ENCODE measurements at places on chromosomes 4 and X. TPM values are rescaled to one million over a fixed set of nuclear protein-coding genes. Genes with fewer than 3 reads are reported as not detected.
A peak's percentile ranks its signal among the peaks of the same experiment; 100 is the strongest.

DNA sequence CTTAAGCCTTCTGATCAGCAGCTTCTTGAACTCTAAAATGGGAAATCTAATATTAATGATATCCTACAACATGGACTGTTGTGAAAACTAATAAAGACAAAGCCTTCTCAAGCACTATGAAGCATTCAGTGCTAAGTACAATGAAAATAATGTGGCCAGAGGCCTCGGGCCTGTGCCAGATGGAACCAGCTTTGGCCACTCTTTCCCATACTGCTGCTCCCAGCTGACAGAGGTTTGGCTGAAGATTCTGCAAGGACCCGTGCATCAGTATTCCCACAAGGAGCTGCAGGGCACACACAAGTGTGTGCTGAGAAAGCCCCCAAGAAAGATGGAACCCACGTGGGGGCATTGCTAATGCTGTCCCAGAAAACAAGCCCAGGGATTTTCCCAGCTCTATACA, 60.5 kb upstream of the RPL34 start:
- no peak for DNase-seq

The TDO2 gene
- 14.4 TPM for total RNA-seq

The SORCS2 gene
- total RNA-seq: 0.17 TPM

- peak; percentile 21 for DNase-seq
Measured at GRCh38 chr4:41678086-41678816, 70.3 kb downstream of the PHOX2B start.

- no peak for DNase-seq
Measured at GRCh38 chr4:166808380-166808779, 425.9 kb downstream of the SPOCK3 start.

The PABPC1L2A gene
- total RNA-seq: not detected

The GPR119 gene
- not detected for total RNA-seq

The RPS6KA6 gene
- total RNA-seq: 3.3 TPM

DNA sequence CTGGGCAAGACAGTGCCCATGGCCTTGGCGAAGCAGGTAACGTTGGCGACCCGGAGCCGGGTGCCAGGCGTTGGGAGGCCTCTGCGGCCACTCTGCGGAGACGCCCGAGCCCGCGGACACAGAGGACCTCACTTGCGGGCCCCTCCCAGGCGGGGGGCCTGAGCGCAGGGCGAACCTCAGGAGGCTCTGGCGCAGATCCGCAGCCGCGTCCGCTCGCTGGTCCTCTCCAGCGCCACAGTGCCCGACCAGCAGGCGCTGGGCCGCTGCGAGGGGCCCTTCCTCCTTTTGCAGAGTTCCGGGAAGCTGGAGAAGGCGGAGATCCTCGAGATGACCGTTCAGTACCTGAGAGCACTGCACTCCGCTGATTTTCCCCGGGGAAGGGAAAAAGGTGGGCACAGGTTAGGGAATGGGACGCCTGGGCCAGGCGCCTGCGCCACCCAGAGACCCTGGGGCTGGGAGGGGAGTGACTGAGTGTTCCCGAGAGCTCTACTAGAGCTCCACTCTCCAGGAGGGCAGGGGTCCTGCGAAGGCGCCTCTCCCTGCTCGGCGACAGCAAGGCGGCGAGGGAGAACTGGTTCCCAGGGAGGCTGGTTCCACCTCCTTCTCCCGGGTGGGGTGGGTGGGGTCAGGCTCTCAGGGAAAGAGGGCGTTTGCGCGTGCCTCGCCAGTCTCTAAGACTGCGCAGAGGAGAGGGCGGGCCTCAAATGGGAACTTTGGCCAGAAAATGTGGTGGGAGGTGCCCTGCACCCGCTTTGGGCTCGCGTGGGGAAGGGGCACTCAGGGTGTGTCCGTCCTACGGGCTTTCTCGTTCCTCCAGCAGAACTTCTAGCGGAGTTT, 1.4 kb downstream of the HELT start:
- DNase-seq: no peak

The TCEAL7 gene
- total RNA-seq: 32.5 TPM

DNA sequence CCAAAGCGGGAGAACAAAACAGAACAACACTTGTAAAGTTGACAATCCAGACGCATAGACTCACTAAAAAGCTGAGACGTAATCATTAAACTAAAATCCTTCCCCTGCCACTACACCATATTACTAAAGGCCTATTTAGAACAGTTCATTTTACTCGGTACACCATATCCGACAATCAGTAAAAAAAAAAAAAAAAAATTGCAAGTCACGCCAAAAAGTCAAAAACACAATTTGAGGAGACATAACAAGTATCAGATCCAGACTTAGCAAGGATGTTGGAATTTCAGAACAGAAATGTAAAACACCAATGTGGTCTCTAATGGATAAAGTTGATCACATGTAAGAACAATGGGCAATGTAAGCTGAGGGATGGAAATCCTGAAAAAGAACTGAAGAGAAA, 1899.4 kb downstream of the STIM2 start:
- DNase-seq: no peak

DNA sequence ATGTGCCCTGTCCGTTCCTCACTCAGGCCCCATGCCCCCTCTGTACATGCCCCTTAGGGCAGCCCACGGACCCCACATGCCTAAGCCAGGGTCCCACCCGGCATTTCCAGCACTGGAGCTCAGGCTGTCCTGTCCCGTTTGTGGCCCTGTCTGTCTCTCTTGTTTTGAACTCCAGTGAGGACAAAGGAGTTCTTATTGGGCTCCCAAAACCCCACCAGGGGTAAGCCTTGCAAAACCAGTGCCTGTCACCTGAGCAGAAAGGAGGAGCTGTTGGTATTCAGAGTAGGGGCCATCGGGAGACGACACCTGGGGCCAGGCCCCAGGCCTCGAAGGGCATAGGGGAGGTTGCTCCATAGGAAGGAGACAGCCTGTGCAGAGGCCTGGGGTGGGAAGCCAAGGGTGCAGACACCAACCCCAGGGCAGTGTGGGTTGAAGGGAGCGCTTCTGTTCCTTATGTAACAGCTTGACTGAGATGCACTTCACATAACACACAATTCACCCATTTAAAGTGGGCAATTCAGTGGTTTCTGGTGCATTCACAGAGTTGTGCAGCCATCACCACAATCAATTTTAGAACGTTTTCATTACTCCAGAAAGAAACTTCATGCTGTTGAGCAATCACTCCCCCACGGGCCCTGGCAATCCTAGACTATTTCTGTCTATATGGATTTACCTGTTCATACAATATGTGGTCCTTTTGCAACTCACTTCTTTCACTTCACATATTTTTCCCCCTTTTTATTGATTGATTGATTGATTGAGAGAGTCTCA, 31.7 kb downstream of the MAN2B2 start:
- no peak for DNase-seq

DNA sequence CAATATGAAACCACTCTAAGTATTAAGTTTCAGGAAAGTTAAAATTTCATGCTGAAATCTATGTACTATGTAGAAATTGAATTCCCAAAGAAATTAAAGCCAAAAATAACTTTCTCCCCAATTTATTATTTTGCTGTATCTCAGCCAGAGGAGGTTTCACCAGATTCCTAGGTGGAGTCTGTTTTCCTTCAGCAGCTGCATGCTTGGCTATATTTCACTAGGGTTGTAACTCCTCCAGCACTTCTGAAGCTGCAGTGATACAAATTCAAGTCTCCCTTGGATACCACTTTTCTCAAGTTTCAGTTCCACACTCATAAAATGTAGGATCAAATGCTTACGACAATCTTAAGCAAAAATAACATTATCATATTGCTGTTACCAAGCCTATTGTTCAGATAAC, 41.2 kb upstream of the ZC4H2 start:
- DNase-seq: no peak

DNA sequence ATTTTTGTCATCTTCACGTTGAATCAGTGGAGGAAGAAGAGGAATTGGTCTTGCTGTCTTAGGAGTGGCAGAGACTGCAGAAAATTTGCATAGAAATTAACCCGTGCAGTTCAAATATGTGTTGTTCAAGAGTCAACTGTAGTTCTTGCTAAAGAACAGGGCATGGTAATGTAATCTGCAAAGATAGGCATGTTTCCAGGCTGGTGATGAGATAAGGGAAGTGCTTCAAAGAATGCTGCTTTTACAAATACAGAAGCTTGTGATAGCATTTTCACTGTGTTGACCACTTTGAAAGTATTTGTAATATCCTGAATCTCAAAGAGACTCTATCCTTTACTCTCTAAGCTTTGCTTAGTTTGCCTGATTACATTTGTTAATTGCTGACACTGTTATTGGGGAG, 60.1 kb downstream of the PRRG1 start:
- DNase-seq: peak; percentile 2

GRCh38 chr4:172050911-172051310, 237.7 kb downstream of the GALNTL6 start:
- no peak for DNase-seq

- no peak for DNase-seq
Measured at GRCh38 chrX:112313201-112313600, 230.6 kb upstream of the TRPC5 start.

- no peak for DNase-seq
Measured at GRCh38 chr4:100017637-100018310, 67.7 kb upstream of the H2AZ1 start.

DNA sequence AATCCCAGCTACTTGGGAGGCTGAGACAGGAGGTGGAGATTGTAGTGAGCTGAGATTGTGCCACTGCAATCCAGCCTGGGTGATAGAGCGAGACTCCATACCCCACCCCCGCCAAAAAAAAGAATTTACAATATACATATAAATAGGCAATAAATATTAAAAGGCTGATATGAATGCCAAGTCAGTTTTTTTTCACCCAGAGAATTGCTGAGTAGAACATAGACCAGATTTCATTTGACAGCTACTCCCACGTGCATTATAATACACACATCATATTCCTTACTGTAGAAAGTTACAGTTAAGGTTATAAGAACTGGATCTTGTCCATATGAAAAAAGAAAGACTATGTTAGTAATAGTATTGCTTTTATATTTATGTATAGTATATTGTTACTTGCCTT, 18.7 kb upstream of the CCNI start:
- no peak for DNase-seq

DNA sequence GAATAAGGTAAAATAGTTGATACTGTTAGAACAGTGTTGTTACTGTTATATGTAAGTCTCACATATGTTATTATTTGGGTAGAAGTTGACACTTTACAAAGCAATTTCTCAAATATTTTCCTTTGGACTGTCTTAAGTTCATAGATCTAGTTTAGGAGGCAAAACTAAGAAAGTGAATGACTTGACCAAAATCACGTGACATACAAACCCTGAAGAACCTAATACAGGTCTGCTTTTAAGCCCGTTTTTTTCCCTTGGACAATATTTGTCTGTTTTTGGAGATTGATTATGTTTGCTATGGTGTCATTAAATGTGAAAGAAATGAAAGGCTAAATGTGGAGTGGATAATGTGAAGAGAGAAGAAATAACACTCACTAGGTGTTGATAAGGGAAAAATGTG, 644.9 kb upstream of the PITX2 start:
- DNase-seq: no peak

DNA sequence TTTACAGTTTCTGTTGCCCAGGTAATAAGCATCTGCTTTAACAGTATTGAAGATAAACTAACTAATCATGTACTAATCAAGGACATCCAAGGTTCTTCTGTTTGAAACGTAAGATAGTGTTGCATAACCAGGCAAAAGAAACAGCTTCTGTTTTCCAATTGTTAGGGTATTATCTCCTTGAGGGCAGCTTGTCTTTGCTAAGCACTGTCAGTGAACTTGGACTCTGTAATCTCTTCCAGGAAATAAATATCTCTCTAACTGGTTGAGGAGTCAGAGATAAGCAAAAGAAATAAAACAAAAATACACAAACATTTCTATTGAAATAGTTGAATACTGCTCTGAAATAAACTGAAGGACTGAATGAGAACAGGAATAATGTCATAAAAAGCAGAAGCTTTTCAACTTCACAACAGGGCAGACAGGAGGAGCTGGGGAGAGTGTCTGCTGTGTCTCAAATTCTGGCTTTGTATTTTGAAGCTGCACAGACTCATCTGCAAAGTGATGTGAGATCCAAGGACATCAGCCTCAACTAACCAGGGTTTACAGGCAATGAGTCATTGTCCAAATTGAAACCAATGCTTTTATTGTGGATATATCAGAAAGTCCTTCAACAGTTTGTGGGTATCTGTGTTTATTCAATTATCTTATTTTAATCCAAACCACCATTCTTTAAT, 1253.0 kb upstream of the PCDH7 start:
- no peak for DNase-seq

DNA sequence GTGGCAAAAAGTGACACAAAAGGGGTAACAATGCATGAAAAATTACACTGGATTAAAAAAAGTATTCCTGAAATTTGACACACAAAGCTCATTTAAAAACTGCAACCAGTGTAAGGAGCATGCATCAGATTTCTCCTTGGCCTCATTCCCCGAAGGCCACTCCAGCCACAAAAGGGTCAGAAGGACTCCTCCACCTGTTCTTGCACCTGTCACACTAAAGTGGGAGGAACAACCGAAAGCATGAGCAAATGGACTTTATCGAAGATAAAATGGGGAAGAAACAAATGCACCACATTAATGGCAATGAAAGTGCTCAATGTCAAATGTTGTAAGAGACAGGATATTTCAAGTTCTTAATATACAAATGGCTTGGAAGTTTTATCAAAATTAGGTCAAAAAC, 88.2 kb downstream of the ADGRA3 start:
- DNase-seq: no peak

The HPGDS gene
- total RNA-seq: not detected

GRCh38 chr4:73948990-73949706, 32.7 kb downstream of the PF4 start:
- DNase-seq: no peak

- peak; percentile 70 for DNase-seq
Measured at GRCh38 chr4:149785696-149786431, 29.8 kb downstream of the IQCM start.

The GNRHR gene
- total RNA-seq: not detected

The CLIC2 gene
- 6.7 TPM for total RNA-seq

The AKAP14 gene
- not detected for total RNA-seq

- no peak for DNase-seq
Measured at GRCh38 chrX:36573720-36574119, 434.4 kb upstream of the FAM47C start.

DNA sequence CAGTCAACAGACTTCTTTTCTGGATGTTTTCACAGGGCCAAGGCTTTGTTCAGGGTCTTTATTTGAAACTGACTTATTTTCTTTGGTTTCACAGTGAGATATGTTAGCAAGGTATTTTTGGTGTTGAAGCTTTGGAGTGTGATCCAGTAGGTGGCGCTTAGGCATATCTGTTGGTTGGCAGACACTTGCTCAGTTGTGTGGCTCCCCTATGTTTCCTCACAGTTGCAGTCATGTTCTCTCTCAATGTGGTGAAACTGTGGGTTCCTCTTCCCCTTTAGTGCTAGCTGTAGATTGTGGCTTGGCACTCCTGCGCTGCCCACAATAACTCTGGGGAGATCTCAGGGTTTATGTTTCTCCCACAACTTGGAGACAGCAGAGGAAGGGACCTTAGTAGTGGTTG, 460.8 kb downstream of the SLITRK2 start:
- DNase-seq: no peak

GRCh38 chr4:80210549-80210948, 13.2 kb downstream of the PRDM8 start:
- DNase-seq: no peak

DNA sequence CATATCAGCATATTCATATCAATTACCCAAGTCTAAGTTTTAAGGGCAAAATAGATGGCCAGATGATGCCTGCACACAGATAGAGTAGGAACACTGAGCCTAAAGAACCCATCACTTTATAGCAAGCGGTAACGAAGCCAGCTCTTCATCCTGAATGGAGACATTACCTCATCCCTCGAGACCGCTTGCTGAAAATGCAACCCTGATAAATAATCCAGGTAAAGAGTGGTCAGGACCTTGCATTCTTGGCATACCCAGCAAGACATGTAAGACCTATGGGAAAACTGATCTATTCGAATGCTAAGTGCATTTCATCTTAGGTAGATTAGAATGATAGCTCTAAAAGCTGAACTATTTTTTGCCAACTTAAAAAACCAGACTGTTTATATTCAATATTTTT, 25.3 kb downstream of the DCHS2 start:
- no peak for DNase-seq

GRCh38 chr4:170425521-170426143, 335.9 kb upstream of the AADAT start:
- no peak for DNase-seq
